ENCODE measurements at places on chromosomes 5 and 9. TPM values are rescaled to one million over a fixed set of nuclear protein-coding genes. Genes with fewer than 3 reads are reported as not detected.

- DNase-seq = peak; percentile 100
Measured at GRCh38 chr5:95554647-95555548, at the start of the genes ARSK and SKIC3. Gene ARSK, plus strand, starts transcription at chr5:95555101. Its CDS starts 178 bp downstream, at chr5:95555279. Gene SKIC3, minus strand, starts transcription at chr5:95554977. Its CDS starts 7,827 bp downstream, at chr5:95547150.

DNA sequence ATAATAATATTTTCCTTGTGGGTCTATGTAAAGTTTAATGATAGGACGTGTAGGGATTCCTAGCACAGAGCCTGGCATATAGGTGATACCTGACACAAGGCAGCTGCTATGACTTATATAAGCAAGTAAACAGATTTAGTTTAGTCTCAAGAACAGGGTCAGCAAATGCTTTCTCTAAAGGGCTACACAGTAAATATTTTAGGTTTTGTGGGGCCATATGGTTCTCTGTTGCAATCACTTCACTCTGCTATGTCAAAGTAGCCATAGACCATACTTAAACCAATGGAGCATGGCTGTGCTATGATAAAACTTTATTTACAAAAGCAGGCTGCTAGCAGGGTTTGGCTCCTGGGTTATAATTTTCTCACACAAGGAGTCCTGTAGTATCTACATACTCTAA lies 204.8 kb upstream of the KLF4 start:
- DNase-seq = peak; percentile 92

DNA sequence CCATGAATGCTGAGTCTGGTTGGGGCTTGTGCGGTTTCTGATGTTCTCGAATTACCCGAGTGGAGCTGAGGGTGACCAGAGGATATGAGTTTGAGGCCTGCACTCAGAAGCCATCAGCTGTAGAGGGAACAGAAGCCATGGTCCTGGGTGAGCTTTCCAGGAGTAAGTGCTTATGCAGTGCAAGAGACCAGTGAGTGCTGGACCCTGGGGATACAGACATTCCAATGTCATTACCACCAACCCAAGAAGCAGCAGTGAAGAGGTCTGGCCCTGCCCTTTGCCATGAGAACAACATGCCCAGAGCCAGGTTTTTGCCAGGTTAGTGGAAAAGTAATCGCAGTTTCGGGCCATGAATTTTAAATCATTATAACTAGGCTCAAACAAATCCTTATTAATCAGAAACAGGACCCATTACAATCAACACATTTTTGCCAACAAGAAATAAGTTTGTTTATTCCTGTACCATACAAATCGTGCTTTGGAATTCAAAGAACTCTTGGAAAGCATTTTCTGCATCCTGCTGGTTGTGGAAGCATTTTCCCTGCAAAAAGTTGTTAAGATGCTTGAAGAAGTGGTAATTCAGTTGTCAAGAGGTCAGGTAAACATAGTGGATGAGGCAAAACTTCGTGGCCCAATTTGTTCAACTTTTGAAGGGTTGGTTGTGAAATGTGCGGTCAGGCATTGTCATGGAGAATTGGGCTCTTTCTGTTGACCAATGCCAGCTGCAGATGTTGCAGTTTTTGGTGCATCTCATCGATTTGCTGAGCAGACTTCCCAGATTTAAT lies 154.6 kb downstream of the SYK start:
- no peak for DNase-seq

DNA sequence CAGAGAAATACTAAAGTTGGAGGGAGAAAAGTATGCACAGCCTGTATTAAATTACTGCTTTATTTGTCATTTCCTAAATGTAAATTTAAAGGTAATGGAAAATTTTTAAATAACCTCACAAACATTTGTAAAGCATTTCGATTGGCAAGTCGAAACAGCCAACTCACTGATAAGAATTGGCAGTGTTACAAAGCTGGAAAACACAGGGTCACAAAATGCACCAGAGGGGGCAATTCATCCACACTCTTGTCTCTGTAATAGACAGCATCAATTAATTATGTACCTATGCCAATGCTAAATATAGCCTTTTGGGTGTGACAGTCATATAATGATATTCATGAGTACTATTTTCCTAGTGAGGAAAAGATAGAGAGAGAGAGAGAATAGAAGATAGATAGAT lies 140.6 kb upstream of the PRLR start:
- DNase-seq = no peak

DNA sequence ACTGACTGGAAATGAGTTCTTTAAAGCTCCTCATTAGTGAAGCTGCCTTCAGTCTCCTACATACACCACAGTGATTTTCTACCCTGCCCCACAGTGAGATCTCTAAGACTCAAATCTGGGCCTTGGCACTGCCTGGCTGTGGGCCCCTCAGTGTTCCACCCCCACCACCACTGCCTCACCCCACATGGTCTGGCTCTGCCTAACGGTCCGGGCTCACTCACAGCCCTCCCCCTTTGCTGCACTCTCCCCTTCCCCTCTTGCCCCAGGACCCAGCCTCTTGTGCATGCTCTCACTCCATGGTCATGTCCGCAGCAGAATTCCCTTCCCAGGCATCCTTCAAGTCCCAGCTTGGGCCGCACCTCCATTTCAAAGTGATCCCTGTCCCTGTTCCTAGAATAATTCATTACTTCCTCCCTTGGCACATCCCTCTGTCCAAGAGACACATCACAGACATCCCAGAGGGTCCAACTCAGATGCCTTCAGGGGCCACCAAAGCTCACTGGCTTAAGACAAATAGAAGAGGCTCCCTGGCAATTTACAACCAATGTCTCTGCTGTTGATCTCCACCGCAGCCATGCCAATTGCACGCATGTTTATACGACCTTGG lies 56.7 kb downstream of the HRH2 start:
- DNase-seq = no peak

GRCh38 chr9:85522459-85523092 lies 219.2 kb downstream of the AGTPBP1 start:
- DNase-seq = peak; percentile 73

GRCh38 chr5:157484768-157485167 lies 24.8 kb downstream of the NIPAL4 start:
- peak; percentile 42 for DNase-seq

- no peak for DNase-seq
Measured at GRCh38 chr5:86526811-86527348, 90.9 kb upstream of the COX7C start.

DNA sequence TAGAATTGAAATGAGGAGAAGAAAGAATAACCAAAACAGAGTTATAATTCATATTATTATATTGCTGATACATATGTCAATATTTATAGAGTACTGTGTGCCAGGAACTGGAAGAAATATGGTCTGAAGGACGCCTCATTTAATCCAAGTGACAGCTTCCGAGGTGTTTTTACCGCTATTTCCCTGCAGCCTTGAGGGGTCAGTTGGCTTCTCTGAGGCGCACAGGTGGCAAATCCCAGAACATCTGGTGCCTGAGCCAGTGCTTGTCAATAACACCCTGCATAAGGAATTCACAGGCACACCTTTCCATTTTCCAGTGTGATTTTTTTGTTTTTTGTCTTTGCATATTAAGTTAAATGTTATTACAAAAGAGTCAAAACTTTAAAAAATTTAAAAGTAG lies 43.3 kb upstream of the CTSL start:
- DNase-seq = no peak

DNA sequence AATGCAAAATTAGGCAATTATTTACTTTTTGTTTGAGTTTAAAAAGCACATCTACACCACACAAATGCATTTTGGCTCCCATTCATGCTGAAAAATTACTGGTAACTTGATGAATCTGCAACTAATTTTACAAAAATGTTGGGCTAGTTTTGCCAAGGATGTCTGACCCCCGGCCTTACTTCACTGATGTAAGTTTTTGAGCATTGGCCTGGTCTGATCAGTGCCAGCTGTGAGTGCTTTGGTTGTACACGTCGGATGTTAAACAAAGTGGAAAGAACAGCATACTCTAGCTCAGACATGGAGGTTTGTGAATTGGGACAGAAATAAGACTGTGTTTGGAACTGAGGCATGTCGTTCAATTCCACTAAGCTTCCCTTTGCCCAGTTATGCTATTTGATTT lies 1044.2 kb downstream of the TLE4 start:
- peak; percentile 76 for DNase-seq

DNA sequence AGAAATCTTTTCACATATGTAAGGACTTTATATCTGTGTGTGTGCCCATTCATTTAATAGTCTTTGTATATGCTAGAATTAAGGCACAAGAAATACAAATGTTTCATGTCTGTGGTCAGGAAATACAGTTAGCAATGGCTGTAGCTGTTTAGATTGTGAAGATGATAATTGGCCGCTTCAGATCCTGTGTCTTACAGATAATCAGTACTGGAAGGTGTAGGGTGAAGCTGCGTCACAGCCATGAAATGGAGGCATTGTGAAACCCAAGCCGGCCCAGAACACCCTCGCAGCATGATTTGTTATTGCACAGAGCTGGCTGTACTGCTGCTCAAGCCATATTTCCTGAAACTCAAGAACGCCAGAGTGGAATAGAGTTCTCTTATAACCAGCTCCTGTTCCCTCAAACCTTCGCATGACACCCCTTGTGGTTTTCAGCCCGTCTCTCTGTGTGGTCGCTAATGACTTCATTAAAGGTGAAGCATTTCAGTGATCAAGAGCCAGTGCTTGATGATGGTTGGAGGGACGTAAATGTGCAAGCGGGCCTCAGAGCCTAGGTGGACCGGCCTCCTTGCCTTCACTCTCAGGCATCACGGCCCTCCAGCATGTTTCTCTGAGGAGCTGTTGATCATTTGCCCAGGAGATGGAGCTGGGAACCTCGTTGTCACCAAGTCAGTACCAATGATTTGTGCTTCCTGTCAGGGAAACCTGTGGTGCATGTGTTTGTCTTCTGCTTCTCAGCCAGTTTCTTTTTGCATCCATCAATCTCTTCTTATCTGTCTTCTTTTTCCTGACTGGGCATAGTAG lies 80.1 kb downstream of the F2RL2 start:
- peak; percentile 93 for DNase-seq

- peak; percentile 54 for DNase-seq
Measured at GRCh38 chr9:84374013-84374412, 33.5 kb upstream of the SLC28A3 start.

- DNase-seq = no peak
Measured at GRCh38 chr9:124412228-124412575, 3.0 kb downstream of the PSMB7 start.

DNA sequence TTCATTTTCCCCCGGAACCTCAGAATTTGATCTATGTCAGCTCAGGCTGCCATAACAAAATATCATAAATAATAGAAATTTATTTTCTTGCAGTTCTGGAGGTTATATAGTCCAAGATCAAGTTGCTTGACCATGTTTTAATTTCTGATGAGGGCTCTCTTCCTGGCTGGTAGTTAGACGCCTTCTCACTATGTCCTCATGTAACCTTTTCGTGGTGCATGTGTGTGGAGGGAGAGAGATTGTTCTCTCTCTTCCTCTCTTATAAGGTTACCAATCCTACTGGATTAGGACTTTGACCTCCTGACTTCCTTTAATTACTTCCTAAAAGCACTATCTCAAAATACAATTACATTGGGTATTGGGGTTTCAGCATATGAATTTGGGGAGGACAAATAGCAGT lies 198.6 kb downstream of the SH3GL2 start:
- no peak for DNase-seq

DNA sequence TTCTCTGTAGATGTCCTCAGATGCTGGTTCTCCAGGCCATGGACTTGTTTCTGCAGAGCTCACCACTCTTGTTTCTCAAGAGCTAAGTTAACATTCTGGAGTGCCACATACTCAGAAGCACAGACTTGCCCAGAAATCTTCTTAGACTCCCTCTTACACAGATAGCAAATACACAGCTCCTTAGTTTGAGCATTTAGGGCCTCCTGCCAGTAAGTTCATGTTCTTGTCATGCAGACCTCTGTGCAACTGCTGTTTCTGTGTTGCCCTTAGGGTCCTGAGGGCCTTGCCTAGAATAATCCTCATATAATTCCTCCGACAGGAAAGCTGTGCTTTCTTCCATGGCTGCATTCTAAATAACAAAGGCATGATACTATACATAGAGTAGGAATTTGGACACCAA lies 1.3 kb upstream of the PTPDC1 start:
- DNase-seq = peak; percentile 30

- DNase-seq = no peak
Measured at GRCh38 chr5:159746707-159747106, 169.6 kb upstream of the ADRA1B start.

- DNase-seq = no peak
Measured at GRCh38 chr5:2173151-2173834, 290.6 kb upstream of the IRX4 start.

DNA sequence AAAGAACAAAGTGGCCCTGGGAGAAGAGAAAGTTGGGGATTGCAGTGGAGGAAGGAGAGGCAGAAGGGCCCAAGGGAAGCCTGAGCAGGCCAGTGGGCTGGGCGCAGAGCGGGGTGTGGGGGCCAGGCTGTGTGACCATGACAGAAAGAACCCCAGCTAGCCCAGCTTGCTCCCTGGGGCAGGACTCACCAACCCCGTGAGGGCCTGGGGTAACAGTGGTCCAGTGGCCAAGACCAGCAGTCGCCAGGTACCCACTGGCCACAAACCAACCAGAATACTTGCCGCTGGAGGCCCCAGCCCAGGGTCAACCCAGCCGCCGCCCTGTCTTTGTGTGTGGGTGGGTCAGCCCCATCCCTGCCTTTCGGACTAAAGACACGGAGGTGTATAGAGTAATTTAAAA lies 146.5 kb downstream of the CACNA1B start:
- no peak for DNase-seq

DNA sequence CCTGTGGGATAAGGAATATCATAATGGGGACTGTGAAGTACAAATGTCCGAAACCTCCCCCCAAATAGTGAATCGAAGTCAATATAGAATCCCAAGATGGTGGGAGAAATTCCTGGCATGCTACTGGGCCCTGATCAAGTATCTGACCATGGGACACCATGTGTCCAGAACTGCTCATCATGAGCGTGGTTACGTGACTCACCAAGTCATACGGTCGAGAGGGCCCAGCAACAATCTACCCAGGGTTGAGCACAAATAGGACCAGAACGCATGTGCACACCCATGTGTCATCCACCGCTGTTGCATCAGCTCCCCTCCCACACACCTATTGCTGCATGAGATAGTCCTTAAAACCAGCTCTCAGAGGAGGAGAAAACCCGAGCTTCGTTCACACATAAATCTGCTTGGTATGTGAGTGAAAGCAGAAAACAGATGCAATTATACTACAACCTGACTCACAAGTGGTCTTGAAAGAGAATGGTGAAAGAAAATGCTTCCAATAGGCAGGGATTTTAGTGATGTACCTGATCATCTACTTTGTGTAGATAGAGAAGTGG lies 353.2 kb downstream of the CWC27 start:
- DNase-seq = no peak

DNA sequence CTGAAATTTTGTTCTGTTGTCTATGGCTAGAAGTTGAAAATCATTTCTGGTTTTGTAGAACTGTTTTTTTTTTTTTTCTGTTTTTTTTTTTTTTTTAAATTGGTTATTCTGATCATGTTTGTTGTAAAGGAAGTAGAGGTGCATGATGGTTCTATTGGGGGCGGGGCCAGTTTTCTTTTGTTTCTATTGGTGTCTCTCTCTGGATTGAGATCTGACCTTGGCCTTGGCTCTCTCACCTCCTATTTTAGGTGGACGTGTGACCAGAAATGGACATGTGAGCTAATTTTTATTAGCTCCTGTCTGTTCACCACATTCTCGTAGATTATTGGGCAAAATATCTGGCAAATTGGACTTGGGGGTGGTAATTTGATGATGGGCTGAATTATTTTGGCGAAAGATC lies 3.2 kb downstream of the ZNF618 start:
- DNase-seq = no peak

Gene SLC30A5
- 52.3 TPM for total RNA-seq

Gene FCN1
- total RNA-seq = 31.5 TPM

Gene ARHGEF39
- total RNA-seq = 1.3 TPM

Gene OR1J2
- not detected for total RNA-seq

Gene CER1
- not detected for total RNA-seq

Gene IFNB1
- total RNA-seq = not detected

Gene TAF11L5
- total RNA-seq = not detected

Gene MIGA2
- total RNA-seq = 31.6 TPM

Gene ALDH1A1
- 124 TPM for total RNA-seq

Gene PRR16
- 5.9 TPM for total RNA-seq

Gene LECT2
- total RNA-seq = not detected

Gene PHAX
- 57.3 TPM for total RNA-seq

Gene FREM1
- 2.1 TPM for total RNA-seq
